ENCODE measurements at places on chromosomes 1 and 21.

DNA sequence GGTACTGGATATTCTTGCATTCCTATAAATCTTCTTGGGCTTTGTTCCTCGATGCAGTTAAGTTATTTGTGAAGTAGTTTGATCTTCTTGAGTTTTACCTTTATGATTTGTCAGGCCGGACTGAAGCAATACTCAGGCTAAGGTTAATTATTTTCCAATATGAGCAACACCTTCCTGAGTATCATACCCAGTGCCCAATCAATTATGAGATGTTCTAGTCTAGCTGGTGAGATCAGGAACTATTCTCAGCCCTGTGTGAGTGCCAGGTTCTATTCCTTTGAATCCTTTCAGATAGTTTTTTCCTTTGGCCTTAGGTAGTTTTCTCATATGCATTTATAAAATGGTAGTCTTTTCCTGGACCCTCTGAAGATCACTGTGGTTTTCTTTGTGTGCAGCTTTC is 92.5 kb downstream of the SCMH1 start:
- no peak for DNase-seq

DNA sequence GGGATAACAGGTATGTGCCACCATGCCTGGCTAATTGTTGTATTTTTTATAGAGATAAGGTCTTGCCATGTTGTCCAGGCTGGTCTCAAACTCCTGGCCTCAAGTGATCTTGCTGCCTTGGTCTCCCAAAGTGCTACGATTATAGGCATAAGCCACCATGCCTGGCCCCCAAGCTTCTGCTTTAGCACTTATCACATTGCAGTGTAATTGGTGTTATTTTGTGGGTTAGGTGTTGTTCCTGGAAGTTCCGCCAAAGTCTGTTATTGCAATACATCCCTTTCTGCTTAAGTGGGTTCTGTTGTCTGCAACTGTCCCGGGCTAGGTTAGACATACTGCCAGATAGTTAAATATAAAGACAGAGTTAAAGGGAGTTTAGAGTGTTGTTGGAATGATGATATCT is 3.4 kb downstream of the ZCCHC17 start:
- DNase-seq, result no peak

DNA sequence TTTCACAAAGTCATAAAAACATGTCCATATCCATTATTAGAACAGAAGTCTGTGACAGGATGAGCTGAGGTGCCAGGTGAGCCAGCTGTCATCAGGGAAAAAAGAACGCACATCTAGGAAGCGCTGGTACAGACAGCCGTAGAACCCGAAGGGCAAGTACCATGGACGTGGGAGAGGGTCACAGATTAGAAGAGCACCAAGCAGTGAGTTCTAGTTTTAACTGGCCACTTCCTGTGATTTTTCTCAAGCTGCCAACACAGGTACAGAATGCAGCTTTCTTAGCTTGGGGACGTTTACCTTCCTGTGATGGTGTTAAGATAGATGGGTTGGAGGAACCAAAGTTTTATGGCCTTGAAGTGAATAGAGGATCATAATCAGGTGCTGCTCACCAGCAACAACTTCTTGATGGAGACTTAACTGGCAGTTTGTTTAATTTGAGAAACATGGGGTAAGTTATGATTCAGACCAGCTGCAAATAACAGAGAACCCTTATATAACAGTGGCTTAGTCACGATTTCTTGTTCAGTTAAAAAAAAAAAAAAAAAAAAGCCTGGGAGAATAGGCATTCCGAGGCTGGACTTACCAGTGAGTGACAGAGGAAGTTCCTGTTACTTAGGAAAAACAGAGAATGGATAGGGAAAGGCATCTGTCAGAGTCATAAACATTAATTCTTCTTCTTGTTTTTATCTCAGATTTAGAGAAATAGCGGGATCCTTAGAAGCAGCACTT is 30.9 kb downstream of the AGT start:
- no peak for DNase-seq

DNA sequence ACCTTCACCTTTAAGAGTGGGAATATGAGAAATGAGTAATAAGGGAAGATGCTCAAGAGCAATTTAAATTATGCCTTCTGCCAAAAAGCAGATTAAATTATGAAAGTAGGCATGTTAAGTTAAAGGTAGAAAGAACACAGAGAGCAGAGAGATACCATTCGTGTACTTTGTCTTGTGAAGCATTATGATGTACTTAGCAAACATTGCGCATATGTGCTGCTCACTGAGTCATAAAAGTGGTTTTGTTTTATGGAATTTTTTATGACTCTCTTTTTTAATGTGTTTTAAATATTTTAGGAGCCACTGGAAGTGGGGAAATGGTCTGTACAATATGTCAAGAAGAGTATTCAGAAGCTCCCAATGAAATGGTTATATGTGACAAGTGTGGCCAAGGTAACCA is 35.3 kb downstream of the MTF2 start:
- no peak for DNase-seq

DNA sequence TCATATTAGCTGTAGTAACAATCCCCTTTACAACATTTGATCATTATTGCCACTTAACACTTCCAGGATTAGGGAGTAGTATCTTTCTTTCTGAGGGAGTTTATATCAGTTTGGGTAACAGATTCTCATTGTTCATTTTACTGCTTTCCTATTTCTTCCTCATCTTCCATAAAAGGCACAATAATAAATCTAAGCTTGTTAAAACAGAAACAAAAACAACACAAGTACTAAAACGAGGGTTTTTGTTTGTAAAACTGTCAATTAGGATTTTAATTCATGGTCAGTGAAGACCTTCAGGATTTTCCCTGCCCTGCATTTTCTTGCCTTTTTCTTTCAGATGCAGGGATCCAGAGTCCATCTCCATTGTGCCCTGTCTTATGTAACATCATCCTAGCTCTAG is 29.5 kb downstream of the TMED5 start:
- no peak for DNase-seq

GRCh38 chr1:21855257-21856096 is 43.4 kb downstream of the LDLRAD2 start:
- no peak for DNase-seq

GRCh38 chr1:202858789-202859414 is 30.0 kb downstream of the RABIF start:
- no peak for DNase-seq

DNA sequence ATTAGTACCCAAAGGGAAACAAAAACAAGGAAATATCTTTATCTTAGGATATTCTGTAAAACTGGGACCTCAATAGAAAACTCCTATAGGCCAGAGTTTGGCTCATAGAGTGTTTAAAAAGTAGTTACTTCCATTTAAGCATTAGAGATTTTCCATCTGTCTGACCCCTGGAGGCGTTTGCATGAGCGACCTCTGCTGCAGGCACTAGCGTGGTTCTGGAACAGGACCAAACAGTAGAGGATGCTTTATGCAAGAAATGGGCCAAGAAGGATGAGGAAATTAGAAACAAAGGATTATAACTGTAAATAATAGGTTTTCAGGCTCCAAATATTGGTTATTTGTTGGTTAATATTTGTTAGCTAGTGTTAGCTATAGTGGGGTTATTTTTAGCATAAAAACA is 5.7 kb downstream of the ZBTB40 start:
- DNase-seq, result no peak

DNA sequence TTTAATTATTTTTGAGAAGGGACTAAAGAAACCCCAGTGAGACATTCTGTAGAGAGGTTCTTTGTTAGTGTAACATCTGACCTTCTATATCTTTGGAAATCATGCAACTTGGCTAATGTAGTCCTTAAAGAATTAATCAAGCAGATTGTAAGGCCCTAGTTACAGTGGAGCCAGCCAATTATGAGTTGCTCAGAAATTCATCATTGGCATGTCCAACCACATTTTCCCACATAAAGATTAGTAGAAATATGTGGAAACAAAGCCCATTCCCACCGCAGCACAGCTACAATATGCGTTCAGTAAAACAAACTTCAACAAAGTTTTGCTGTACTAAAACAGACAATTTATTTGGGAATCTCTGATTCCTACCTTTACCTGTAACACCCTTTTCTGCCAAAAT is 27.8 kb downstream of the WNT2B start:
- no peak for DNase-seq

- no peak for DNase-seq
Observed at GRCh38 chr1:173257805-173258204, 50.7 kb upstream of the TNFSF4 start.

GRCh38 chr1:154155251-154155650 is 378 bp upstream of the NUP210L start:
- DNase-seq, result no peak

- DNase-seq, result no peak
Observed at GRCh38 chr1:46960250-46960649, 19.0 kb upstream of the CYP4A11 start.

DNA sequence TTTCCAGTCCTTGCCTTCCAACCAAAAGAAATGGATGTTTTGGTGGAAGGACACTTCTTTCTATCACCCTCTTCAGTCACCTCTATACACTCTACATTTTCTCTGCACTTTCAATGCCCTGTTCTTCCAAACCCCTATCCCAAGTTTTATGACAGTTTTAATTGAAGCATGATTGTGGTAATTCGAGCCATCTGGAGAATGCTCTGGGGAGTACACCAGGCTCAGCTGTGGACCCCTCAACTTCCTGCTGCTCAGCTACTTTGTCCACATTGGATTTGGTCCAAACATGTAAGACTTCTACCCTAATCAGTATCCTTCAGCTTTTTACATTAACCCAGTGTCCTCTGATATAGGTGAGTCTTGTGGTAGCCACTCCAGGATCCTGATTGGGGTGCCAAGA is 129.6 kb downstream of the SYT2 start:
- peak; percentile 3 for DNase-seq

- no peak for DNase-seq
Observed at GRCh38 chr1:13921190-13921589, 221.2 kb downstream of the PRDM2 start.

DNA sequence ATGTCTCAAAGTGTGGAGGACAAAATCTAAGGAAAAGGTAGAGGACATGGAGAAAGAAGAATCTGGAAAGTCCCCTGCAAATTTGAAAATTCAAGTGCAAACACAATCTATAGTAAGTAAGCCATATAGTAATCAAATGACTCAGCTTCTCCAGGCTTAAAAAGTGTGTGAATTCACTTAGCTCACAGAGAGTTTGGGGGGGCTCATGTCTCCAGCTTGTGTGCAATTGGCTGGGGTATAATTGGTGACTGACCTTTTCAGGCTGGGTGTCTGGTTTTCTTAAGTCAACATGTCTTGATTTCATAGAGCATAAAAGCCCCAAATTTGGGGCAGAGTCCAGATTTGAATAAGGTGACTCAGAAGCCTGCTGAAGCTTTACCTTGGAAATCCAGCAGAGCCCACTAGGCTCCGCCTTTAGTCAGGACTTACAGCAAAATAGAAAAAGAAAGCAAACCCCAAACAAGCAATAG is 8.6 kb downstream of the CLDN14 start:
- no peak for DNase-seq

GRCh38 chr1:169565335-169566271 is 20.7 kb downstream of the F5 start:
- DNase-seq, result no peak

GRCh38 chr1:222240536-222241181 is 307.2 kb downstream of the HHIPL2 start:
- no peak for DNase-seq

DNA sequence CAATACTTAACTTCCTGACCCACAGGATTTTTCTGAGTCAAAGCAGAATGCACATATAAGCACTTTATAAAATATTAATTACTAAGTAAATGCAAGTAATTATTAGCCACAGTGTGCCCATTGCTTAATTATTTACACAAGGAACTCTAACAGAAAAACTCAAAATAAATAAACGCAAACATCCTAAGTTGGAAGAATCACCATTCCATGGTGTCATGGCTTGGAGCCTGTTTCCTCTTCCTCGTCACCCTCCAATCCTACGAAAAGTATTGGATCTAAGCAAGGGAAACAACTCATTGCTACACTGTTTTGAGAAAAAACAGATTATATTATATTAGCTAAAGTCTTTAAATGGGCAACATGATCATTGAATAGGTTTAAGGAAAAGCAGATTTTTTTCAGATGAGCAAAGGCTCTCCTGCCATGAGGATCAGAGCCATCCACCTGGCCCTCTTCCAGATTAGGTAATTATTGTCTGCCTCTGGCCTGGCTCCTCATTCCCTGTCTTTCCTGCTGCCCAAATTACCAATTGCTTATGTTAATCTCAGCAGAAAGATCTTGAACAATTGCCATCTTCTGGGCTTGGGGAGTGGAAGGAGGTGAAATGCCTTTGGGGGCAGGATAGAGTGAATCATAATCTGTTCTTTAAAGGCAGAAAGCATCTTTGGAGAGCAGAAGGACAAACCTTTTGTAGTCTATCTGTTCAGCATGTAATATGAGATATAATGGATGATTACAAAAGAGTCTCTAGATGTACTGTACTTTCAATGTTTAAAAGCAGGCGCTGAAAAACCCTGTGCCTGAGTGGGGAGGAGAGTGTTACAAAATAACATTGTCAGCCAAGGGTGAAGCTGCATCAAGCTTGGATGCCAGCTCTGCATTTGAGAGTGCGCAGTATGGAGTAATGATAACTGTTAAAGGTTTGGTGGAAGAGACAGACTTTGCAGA is 121.2 kb downstream of the DUSP10 start:
- peak; percentile 17 for DNase-seq
